Neuronal stem cell (in vitro differentiated cells): ENCODE measurements at places on chromosomes 7 and 10.

GRCh38 chr10:110431659-110432058, 66.0 kb upstream of the DUSP5 start:
- DNase-seq = no peak

GRCh38 chr7:23184709-23185359, 3.0 kb downstream of the NUP42 start:
- no peak for DNase-seq

- DNase-seq = no peak
These were observed 319.9 kb upstream of the AKR1E2 start for GRCh38 chr10:4506095-4506494.

- DNase-seq = peak; percentile 48
These were observed 858.5 kb downstream of the KCNMA1 start for GRCh38 chr10:76778914-76779795.

GRCh38 chr7:130369110-130369711, 11.1 kb upstream of the CPA1 start:
- no peak for DNase-seq
